ENCODE measurements at places on chromosomes 13 and 19.

DNA sequence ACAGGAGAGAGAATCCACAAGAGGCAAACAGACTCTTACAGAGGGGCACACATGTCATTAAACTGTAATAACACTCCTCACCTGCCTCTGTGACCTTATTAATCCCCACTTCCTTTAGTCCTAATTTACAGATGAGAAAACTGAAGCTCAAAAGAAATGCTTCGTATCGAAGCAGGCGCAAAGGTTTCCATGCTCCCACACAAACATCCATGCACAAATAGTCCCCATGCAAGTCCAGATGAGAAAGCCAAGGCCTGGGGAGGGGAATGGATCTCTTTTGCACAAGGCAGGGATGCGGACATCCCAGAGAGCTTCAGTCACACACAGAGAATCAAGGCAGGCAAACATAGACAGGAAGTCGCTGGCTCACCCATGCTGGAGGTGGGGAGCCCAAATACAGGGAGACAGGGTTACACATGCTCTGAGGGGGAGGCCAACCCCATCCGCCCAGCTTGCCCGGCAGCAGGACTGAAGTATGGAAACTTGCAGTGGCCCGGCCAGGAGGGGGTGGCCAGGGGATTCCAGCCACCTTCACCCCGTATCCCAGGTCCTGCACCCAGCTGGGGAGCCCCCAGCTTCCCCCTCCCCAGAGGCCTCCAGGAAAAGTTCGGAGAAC is 468 bp downstream of the S1PR5 start:
- DNase-seq = no peak

DNA sequence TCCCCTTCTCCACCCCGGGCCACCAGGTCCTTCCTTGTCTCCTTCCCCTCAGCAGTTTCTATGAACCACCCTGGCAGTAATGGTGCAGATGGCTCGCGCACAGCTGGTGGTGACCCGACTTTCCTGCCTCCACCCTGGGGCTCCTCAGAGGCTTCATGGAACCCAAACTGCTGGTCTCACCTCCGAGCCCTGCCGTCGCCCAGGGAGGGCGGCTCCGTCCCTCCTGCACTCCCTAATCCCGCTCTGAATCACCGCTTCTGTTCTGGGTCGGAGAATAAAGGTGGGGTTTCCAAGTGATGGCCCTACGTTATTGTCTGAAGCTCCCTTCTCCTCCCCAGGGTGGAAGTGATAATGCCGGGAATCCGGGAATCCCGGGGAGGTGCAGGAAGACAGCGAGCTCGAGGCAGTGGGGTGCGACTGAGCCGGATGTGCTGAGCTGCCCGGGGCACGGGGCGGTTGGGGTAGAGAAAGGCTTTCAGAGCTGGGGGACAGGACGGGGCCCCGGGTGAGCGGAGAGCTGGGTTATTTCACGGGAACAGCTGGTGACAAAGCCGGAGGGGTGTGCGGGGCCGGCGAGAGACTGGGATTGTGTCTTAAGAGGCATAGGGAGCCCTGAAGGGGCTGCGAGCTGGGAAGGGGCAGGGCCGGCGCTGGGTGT is 711 bp downstream of the FUT2 start:
- DNase-seq = no peak

DNA sequence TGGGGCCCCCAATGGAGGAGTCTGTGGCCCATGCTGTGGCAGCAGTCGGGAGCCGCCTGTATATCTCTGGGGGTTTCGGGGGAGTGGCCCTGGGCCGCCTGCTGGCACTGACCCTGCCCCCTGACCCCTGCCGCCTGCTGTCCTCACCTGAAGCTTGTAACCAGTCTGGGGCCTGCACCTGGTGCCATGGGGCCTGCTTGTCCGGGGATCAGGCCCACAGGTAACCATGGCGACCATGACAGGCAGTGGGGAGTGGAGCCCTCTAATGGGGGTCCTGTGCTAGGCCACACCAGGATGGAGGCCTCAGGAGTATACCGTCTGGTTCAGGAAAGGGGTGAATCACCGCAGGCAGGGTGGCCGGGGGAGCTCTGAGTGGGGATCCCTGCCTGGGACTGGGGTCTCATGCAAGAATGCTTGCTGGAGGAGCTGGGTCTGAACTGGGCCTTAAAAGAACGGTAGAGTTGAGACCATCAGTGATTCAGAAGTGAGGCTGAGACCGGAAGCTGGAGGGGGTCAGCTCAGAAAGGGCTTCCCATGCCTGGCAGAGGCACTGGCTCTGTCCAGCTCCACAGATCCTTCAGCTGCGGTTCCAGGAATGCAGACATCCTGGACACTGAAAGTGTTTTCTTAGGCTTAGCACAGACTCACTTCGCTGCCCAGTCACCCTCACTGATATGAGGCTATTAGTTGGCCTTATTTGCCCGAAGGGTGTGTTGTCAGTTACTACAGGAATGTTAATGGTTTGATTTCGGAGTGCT is 29.1 kb downstream of the CNFN start:
- DNase-seq = no peak

DNA sequence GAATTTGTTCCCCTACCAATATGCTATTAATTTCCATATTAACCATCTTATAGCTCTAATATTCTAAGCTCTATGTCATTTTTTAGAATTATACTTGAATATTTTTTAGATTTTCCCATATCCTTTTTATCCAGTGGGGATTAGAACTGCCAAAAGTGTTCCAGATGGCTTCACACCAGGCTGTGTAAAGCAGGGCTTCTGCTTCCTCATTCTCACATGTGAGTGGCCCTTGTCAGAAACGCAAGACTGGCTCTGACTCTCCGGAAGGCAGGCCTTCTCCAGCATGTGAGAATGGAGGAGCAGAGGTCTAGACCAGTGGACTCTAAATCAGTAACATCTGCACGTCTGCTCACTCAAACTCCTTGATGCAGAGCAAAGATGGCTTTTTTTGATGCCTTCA is 650.1 kb downstream of the FGF9 start:
- DNase-seq = no peak

DNA sequence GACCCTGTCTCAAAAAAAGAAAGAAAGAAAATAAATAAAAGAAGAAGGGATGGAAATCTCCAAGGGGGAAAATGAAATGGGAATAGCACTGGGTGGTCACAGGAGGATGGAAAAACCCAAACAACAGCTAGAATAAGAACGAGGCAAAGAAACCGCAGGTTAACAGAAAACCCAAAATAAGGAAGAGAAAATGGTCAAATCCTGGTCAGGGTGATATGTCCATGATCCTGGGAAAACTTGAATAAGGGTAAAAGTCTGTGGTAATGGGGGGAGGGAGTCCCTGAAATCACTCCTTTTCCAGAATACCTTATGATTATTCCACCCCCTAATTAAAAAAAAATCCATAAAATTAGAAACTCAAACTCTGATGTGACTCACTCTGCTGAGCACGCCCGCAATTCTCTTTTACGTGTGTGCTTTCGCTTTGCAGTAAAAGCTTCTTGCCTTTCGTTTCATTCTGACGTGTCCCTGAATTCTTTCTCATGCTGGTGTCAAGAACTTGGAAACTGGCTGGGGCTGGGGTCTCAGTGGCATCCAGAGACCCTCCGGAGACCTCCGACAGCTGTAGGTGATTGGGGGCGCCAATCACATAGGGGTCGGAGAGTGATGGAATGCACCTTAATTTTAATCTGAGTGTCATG is 4.3 kb upstream of the NAXD start:
- DNase-seq = no peak
